ENCODE measurements at places on chromosomes 1 and 21.

- DNase-seq, result no peak
Measured at GRCh38 chr1:22080191-22080590, 27.7 kb downstream of the CDC42 start.

DNA sequence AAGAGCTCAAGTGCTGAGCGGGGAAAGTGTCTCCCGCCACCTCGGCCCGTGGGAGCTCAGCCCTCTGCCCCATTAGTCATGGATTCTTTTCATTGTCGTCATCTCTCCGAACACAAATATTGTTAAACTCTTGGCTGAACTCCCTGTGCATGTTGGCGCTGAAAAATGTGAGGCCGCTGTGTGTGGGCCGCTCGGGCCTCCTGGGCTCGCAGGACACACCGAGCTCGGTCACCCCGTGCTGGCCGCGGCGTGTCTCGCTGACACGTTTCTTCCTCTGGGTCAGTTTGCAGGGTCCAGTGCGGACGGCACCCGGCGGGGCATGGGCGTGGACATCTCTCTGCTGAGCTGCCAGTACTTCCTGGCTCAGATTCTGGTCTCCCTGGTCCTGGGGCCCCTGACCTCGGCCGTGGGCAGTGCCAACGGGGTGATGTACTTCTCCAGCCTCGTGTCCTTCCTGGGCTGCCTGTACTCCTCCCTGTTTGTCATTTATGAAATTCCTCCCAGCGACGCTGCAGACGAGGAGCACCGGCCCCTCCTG is 25.6 kb downstream of the SLC45A1 start:
- DNase-seq, result no peak

- no peak for DNase-seq
Measured at GRCh38 chr1:57819893-57820292, 396.0 kb upstream of the DAB1 start.

DNA sequence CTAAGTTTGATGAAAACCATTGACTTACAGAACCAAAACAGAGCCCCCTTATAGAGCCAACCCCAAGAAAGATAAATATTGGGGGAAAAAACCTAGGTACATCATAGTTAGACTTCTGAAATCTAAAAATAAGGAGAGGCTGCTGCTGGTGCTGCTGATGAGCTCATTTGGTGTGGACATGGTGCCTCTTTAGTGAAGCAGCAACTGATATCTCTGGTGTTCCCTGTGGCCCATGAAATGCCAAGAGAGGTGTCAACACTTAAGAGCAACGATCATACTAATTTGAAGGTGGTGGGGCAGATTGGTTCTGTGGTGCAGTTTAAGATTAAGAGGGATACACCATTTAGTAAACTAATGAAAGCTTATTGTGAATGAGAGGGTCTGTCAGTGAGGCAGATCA is 35.9 kb downstream of the ST3GAL3 start:
- no peak for DNase-seq

GRCh38 chr1:21622466-21623315 is 46.5 kb downstream of the RAP1GAP start:
- peak; percentile 42 for DNase-seq

GRCh38 chr21:18468790-18469189 is 65.2 kb upstream of the TMPRSS15 start:
- no peak for DNase-seq

DNA sequence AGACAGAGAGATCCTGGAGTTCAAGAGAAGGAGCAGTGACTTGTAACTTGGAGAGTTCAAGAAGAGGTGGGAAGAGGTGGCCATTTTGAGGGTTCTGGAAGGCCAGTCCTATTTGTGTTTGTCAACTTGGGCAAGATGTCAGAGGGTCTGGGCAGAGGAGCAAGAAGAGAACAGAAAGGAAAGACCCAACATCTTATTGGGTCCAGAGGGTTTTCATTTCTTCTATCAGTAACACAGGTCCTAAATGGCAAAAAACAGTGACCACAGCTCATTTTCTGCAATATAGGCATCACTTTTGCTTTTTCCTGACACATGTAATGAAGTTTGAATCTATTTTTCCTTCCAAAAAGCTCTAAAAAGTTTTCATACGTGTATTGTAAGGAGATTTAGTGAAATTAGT is 38.3 kb upstream of the MAP10 start:
- DNase-seq, result no peak

GRCh38 chr1:27380224-27380623 is 2.9 kb downstream of the CD164L2 start:
- DNase-seq, result no peak

GRCh38 chr1:156101880-156102279 is 12.6 kb upstream of the LMNA start:
- DNase-seq, result no peak

DNA sequence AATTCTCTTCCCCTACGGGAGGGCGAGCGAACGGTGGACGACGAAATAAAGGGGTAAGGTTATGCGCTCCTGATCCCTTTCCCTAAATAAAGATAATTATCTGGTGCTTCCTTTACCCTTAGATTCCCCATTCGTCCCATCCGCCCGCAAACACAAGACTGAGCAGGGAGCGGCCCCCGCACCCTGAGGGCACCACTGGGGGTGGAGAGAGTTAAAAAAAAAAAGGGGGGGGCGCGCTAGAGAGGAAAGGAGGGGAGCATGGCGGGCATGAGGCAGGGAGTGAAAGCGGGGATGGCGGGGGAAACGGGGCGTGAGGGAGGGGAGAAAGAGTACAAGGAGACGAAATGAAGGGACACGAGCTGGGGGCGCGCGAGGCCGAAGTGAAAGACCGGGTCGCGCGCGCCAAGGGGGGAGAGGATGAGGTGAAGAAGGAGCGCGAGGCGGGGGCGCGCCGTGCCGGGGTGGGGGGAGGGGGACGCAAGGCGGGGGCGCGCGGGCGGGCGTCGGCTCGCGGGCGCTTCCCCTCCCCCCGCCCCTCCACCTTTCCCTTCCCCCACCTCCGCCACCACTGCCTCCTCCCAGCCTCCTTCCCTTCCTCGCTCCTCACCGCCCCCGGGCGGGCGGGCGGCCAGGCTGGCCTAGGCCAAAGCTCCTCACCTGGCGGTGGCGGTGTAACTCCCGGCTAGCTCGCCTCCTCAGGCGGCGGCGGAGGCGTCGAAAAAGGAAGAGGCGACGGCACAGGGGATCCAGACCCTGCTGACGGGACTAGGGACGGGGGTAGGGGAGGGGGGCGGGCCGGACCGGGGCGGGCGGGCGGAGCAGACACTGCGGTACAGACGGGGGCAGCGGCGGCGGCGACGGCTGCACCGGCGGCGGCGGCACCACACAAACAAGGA is 448 bp downstream of the GATAD2B start:
- peak; percentile 56 for DNase-seq

DNA sequence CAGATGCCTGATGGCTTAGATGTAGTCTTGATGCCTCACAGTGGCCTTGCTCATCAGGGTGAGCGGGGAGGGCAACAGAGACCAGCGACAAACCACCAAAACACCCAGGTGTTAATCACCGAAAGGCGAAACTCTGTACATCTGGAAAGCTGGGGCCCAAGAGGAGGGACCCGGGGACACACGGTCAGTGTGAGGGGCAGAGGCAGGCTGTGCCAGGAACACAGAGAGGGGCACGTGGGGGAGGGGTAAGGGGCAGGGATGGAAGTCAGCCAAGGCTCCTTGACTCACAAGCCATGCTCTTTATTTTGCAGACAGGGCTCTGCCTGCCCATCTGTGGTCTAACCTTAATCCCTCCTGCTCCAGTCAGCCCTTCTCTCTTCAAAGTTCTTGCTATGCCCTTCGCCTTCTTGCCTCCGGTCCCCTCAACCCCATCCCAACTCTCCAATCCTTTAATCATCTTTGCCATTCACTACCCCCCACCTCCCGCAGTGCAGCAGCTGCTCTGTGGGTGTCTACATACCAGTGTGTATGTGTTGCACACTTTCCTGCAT is 4.3 kb downstream of the MEF2D start:
- no peak for DNase-seq

DNA sequence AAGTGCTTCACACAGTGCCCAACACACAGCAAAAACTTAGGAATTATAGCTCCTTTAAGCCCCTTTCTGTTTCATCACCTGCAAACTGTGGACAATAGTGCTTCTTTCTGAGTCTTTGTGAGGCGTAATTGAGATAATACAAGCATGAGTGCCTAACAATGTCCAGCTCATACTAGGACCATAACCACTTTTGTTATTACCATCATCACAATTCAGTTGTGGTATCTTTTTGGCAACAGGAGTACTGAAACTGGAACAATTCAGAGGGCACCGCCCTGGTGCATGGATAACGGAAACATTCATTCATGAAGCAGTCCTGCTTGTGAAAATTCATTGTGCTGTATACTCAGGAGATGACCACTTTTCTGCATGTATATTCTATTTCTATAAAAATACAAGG is 18.2 kb downstream of the DNAJC11 start:
- no peak for DNase-seq

GRCh38 chr1:92563457-92564216 is 76.9 kb upstream of the GFI1 start:
- DNase-seq, result no peak

DNA sequence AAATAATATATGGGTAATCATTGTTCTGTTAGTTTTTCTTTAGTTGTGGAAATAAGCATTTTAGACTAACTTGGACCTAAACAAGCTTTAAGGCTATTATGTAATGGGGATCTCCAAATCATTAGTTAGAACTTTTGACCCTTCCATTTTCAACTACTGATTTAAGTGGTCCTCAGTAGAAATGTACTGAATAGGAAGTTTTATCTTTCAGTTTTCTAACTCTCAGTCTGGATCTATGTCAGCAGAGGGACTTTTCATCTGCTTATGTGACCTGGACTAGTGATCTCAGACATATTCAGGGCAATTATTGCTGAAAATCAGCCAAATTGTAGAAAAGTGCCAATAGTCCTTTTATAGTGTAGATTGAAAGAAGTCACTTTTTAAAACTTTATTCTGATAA is 56.0 kb downstream of the SASS6 start:
- DNase-seq, result no peak

DNA sequence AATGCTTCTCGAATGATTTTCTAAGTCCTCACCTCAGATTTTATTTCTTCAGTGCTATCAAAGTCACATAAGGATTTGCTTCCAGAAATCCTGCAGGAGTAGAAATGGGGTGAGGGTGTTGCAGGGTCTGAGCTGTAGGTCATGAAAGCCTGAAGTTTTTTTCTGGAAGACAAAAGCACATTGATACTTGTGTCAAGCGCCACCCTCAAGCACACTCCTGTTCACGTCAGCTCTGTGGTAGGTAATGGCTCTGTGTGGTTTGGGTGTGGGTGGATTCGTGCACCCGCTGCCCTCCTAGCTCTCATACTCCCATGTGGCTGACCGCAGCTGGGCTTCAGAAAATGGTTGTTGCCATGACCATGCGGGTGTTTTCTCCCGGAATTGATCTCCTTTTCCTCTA is 39.9 kb downstream of the AKNAD1 start:
- no peak for DNase-seq

GRCh38 chr1:240806200-240806745 is 194.3 kb upstream of the GREM2 start:
- no peak for DNase-seq

GRCh38 chr1:85603086-85603880 is 22.7 kb downstream of the CCN1 start:
- no peak for DNase-seq

DNA sequence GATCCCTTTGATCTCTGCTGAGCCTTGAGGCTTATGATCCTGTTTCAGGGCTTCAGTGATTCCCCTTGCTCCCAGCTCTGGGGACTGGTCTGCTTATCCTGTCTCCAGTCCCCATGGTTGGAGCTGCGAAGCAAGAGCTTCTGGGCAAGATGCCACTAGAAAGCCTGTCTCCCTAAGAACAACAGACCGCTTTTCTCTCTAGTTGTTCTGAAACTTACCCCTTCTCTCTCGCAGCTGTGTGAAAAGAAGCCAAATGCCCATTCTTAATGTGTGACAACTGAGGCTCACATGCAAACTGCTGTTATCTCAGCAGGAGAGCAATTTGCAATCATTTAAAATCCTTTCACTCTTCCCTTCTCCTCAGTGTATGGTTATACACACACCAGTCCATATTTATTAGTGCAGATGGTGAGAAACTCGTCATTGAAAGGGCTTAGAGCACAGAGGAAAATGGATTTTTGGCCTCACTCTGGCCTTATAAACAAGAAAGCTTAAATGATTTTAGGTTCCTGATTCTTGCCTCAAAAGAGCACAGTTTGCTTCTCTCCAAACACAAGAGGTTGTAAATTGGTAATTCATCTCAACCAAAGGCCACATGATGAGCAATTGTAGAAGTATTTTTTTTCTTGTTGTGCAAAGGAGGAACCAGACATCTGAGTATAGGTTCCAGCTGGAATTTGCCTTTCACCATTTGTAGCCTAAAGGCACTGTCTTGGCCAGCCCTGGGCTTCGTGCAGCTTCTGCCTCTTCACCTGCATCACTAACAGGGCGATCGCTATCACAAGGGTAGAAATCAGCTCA is 179.2 kb upstream of the LMO4 start:
- DNase-seq, result no peak

DNA sequence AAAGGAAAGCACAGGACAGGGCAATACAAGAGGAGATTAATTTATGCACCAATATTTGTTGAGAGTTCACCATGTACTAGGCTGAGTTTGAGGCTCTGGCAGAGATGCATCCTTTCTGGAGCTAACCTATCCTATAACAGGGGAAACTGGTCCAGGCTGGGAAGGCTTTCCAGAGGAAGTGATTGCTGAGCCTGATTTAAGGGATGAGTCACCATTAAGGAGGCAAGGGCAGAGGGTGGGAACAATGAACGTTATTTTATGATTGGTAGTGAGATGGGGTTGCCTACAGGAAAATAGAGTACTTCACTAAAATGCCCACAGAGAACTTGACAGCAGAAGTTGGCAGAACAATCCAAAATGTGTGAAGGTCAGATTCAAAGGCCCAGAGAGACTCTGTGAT is 141.4 kb downstream of the PLPP3 start:
- no peak for DNase-seq

DNA sequence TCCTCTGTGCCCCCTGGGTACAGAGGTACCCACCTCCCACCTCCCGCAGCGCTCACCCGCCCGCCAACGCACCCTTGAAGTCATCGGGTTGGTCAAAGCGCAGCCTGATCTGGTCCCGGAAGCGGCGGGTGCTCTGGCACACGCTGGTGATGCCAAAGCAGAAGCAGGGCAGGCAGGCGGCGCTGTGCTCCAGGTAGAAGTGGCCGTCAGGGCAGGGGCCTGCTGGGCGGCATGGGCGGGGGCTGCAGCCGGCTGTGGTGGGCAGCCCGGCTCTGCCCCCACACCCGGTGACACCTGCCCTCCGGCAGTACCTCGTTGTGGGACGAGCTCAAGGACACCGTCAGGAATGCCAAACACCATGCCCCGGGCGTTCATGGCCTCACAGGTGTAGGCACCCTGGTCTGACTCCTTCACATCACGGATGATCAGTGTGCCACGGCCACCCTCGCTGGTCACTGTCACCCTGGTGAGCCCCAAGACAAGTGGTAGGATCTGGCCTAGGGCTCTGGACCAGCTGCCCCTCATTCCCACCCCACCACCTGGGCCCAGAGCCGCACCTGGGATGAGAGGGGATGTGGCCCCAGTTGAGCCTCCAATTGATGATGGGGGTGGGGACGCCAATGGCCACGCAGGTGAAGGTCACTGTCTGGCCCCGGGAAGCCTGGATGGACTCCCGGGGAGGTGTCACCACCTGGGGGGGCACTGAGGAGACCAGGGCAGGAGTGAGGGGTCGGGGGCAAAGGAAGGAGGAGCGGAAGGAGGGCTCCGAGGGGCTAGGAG is 52.5 kb downstream of the HSPG2 start:
- DNase-seq, result no peak
